Left lobe of liver (tissue), 2 donors: ENCODE measurements at places on chromosomes 12 and 14.

GRCh38 chr12:6780573-6780972 is 8.3 kb downstream of the LAG3 start:
- no peak for DNase-seq

DNA sequence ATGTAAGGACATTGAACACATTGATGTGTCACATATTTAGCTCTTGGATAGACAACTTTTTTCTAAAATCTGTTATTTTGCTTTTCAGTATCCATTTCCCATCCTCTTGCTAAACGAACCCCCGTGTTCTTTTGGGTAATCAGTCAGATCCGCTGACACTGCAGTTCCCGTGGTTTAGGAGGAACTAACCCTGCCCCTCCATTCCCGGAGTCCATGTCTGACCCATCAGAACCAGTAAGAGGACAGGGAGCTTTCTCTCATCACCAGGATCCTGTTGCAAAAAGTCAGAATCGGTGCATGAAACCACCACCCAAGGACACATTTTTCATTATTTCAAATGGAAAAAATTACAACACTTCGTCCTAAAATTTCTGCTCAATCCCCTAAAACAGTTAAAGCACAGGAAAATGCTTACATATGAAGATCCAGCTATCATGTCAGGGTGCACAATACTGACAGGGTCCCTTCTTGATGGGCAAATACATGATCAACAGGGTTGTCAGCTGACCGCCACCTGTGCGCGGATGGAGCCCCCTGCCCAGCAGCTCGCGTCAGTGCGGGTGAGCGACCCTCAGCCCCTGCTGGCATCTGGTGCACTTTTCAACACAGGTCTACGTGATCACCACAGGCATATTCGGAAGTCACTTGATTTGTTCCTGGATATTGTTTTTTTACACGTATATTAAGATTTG is 276.8 kb downstream of the ADGRD1 start:
- no peak for DNase-seq

- no peak for DNase-seq
Measured at GRCh38 chr12:48163150-48163747, 5.9 kb upstream of the ASB8 start.

DNA sequence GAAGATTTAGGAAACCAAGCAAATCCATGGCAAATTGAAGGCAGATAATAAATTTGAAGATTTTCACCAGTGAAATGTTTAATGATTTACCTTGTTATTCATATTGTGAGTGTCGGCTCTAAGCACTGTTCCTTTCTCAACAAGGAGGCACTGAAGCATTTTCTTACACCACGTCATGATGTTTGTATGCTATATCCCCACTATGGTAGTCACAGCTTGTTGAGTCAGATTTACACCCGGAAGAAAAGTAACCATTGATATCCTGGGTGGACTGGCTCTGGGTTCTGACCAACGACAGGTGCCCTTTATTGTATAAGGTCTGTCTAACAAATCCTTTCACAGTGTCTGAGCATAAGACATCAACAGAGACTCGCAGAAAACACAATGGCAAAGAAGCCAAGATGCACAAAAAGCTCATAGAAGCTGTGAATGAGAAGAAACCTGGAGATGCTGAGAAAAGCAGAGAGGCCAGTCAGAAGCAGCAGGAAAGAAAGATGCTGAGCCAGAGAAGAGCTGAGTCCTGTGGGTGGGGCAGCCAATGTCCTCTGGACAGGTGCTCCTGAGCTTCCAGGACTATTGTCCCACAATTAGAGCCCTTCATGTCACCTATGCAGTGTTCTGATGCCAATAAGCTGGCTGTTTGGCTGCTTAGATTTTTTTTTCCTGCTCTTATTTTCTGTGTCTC is 49.7 kb upstream of the ARHGAP5 start:
- DNase-seq = no peak

- no peak for DNase-seq
Measured at GRCh38 chr14:79764323-79764722, 447.0 kb downstream of the DIO2 start.

DNA sequence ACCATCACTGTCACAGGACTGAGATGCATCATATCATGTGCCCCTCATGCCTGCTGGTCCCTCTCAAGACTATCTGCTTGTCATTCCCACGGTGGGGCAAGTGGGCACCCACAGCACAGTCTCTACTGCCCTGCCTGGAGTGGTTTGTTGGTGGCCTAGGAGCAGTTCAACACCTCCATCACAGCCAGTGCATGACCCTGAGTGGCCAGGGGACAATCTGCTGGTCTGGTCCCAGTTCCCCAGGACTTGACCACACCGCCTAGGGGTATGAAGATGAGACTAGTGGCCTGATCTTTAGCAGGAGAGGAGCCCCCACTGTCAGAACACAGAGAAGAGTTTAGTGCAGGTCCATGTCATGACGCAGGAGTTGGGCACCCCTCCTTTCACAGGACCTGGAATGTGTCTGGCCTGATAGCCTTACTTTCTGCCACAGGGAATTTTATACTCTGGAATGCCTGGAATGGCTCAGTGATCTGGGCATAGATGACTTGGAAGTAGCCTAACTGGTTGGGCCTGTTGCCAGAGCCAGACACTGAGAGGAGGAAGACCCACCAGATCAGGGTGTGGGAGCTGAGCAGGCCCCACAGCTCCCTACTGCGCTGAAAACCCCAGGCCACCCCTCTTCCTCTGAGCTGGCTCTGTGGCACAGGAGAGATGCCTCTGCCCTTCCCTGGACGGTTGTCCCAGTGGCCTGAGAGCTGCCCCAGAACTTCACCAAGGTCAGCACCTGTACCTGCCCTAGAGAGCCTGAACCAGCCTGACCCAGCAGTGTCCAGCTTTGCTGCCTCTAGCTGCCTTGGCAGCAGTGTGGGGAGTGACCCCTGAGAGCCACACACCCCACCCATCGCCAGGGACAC is 83.3 kb downstream of the PUS7L start:
- DNase-seq = no peak

GRCh38 chr12:63826006-63826585 is 18.4 kb upstream of the SRGAP1 start:
- DNase-seq = no peak

DNA sequence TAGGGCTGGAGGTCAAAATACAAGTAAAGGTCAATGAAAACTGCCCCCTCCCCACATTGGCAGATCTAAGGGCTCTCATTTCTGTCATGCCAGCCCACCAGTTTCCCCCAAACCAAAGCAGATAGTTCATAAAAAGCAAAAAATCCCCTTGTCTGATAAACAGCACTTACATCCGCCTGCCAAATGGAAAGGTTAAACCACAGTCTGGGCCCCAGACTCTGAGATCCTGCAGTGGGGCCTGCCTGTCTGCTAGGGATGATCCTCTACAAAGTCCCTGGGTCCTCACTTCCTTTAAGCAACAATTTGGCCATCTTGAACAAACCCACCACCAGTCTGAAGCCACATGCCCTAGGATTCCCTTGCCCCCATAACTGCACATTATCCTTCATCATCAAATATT is 9.7 kb upstream of the RPS26 start:
- no peak for DNase-seq

DNA sequence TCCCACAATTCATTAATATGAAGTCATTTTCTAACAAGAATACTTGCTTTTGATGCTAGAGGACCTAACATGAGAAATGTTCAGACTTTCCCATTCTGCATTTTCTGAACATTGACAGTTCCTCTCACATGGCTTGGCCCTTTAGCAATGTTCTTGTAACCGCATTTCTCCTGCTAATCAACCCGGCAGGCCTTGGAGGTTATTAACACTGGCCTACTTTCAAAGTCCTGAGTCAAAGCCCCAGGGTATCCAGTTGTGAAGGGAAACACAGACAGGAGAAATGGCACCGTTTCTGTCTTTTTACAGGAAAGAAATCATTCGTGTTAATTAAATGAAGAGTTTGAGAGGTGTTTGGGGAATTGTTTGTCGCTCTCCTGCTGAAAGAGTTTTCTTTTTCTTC is 446.5 kb upstream of the MIS18BP1 start:
- DNase-seq = no peak

DNA sequence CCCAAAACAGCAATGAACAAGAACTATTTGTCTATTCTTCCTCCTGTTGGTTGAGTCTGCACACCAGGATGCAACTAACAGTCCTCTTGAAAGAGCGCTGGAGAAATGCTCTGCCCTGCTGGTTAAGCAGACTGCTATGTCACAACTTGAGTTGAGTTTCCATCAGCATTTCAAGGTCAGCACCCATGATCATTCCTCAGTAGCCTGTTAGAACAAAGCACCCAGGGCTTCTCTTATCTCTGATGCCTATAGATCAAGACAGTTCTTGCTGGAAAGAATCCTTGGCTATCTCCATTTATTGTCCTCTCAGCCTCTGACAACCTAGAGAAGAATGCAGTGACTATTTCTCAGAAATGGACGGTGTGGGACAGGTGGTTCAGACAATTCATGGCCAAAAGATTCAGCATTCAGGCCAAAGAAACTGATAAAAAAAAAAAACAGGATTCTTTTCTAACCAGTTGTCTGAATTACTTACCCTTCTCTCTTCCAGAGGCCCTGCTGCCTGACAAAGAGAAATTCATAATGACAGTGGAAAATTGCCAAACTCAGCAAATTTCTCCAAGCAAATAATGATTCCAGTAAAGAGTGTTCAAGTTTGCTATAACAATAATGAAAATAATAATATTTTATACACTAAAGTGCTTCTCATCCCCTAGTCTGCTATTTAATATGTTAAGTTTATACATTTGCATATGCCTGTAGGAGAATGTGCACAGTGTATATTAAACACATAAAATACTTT is 306.7 kb downstream of the EMP1 start:
- no peak for DNase-seq

- no peak for DNase-seq
Measured at GRCh38 chr14:33777681-33778080, 173.2 kb downstream of the EGLN3 start.

GRCh38 chr12:53983568-53983949 is 1.4 kb upstream of the HOXC10 start:
- DNase-seq = no peak

GRCh38 chr12:128815779-128816642 is 7.7 kb downstream of the SLC15A4 start:
- DNase-seq = no peak

DNA sequence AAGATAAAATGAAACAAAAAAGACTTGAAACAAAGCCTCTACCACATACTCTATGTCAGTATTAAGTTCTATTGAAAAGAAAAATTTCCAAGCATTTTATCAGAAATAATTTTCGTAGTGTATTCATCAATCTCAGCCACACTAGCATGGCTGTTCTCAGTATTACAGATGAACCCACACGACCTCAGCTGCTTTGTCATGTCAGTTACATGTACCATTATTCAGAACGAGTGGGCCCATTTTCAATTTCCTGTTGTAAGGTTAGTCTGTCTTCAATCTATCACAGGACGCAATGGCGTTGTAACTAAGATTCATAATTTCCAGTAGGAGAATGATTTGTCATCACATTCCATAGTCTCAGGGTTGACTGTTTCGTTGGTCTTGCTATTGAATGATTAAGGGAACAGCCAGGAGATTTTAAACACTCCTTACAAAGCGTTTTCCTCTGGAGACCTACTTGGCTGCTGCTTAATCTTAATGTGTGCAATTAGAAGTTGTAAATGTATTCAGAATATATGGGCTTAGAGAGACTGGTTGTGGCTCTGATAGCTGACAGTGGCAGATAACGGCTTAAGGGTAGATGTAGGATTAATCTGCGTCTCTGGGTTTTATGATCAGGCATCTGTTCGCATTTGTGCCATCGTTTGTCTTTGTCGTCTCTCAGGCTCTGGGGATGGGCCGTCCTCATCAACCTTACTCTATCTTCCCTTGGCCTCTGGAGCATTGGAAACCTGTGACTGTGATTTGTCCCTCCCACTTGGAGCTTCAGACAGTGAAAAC is 65.4 kb downstream of the GLT1D1 start:
- DNase-seq = no peak

DNA sequence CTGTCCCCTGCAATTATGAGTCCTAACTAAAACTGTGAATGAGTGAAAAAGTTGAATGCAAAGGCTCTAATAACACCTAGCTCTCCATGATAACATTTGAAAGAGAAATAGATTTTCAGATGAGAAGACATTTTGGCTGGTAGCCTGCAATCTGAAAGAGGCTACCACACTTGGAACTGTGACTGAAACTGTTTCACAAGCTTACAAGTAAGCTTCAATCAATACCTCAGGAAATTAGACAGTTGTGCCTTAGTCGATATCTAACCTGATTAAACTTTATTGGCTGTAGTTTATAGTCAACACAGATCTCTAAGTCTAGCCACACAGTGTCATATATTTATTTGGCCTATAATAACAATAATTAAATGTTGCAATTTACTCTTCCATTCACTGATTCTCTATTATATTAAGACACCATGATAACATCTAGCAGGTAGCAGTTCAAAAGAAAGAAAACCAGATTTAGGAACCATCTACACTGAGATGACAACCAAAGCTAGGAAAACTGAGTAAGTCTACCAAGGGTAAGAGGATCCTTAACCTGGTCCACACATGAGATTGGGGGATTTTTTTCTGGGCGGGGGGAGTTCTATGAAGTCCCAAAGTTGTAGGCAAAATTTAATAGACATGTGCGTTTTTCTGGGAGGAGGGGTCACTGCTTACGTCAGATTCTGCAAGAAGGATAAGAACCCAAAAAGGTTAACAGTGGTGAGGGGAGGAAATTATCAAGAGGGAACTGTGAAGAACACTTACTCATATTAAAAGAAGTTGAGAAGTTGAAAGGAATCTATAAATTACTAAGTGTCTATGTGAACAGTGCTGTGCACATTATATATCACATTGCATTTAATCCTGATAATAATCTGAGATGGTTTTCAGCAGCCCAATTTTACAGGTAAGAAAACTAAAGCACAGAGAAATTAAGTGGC is 65.8 kb downstream of the NUMB start:
- DNase-seq = no peak

GRCh38 chr12:128089961-128090360 is 177.0 kb upstream of the TMEM132C start:
- DNase-seq = no peak

GRCh38 chr14:92421751-92422150 is 91.8 kb upstream of the RIN3 start:
- no peak for DNase-seq

DNA sequence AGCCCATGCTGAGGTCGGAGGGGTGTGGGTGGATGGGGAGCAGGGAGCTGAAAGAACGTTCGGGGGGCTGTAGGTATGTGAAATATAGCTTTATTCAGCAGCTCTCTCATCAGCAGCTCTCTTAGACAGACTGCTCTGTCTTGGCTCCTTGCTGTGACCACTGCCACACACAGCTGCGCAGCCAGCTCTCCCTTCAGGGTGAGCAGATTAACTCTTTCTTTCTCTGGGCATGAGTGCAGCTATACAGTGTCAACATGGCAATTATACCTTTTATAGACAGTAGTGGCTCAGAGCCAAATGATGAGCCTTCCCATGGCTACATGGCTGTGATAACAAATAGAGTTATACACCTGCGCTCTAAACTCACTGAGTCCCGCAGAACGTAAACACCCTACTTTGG is 137.7 kb upstream of the NEDD1 start:
- no peak for DNase-seq

DNA sequence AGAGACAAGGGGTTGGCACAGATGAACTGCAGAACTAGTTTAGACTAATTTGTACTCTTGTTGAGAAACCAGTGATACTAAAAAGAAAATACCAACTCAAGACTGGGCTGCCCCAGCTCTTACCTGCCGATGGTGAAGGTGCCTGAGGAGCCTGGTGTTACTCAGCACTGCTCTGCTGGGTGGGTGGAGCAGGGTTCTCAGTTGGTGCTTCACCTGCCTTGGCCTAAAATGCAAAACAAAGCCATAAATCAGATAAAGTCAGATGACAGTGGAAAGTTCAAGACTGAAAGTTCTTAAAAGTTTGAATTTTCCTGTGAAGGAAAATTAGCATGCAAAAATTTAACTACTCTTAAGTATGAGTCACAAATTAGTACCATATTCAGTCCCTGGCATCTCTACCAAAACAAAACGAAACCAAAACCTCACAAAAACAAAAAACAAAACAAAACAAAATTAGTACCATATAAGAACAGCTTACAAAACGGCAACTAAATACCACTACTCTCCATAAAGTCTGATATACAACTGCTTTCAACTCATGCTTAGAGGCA is 21.9 kb downstream of the YBX3 start:
- no peak for DNase-seq
